ENCODE measurements at places on chromosomes 2 and 18.

GRCh38 chr2:241924069-241924908, 54.8 kb downstream of the RTP5 start:
- no peak for DNase-seq

DNA sequence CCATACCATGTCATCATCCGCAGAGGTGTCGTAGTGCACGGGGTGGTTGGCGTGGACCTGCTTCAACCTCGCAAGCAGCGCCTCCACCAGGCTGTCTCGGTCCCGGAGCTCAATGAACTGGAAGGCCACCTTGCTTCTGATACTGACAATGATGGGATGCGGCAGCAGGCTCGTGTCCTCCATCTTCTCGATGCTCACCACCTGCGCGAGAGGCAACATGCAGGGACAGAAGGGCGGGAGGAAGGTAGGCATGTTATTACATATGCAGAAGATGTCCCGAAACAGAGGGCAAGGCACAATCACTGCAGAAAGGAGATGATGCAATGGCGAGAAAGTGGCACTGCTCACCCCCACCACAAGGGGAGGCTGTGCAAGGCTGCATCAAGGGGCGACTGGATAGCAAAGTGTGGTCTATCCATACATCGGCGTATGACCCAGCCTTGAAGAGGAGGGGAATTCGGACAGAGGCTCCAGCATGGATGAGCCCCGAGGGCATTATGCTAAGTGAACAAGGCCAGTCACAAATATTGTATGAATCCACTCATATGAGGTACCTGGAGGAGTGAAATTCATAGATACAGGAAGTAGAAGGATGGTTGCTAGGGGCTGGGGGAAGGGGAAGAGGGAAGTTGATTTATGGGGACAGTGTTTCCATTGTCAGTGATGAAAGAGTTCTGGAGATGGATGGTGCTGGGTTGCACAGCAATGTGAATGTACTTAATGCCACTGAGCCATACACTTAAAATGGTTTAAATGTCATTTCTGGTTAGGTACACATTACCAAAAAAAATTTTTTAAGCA, 36.6 kb downstream of the RPL31 start:
- DNase-seq, result no peak

DNA sequence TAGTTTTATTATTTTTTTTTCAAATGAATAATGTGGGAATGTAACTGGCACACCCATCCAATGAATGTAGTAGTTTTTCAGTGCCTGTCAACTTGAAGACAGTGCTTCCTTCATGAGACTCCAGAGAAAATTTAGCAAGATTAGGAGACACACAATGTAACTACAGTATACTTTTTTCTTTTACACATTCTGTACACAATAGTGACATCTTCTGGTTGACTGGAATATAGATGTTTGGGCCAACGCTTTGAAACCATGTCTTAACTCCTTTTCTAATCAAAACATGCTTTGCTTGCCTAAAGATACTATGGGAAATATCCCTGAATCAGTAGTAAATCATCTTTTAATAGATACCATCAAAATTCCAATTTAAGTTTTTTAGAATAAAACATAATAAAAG, 229.5 kb upstream of the ZC3H15 start:
- no peak for DNase-seq

GRCh38 chr2:191635333-191636234, 42.4 kb upstream of the NABP1 start:
- DNase-seq, result peak; percentile 94

GRCh38 chr18:9855681-9856080, 30.1 kb upstream of the TXNDC2 start:
- no peak for DNase-seq
